Caki2 (cell line): ENCODE measurements at places on chromosomes 11 and 22. TPM values are rescaled to one million over a fixed set of nuclear protein-coding genes. Genes with fewer than 3 reads are reported as not detected.

The MUC6 gene
- total RNA-seq = not detected in 2 replicates

The SMTNL1 gene
- total RNA-seq = not detected in 2 replicates

The RAG1 gene
- 0.41 TPM in 1 of 2 replicates, not detected in the other for total RNA-seq

The INSC gene
- not detected in 2 replicates for total RNA-seq

The KRTAP5-2 gene
- total RNA-seq = not detected in 2 replicates

The ZDHHC24 gene
- total RNA-seq = 10.9 and 52.6 TPM in 2 replicates

The KCNJ11 gene
- 4.7 and 5.3 TPM in 2 replicates for total RNA-seq

The NNMT gene
- total RNA-seq = 66.9 and 89.8 TPM in 2 replicates

The ZBTB16 gene
- not detected in 2 replicates for total RNA-seq

The PGA5 gene
- not detected in 2 replicates for total RNA-seq

The APOA4 gene
- not detected in 2 replicates for total RNA-seq

The TBX10 gene
- not detected in 2 replicates for total RNA-seq

The VPREB1 gene
- total RNA-seq = not detected in 2 replicates

The CDC42EP2 gene
- total RNA-seq = 4.6 TPM in 1 of 2 replicates, not detected in the other

The OR52A1 gene
- total RNA-seq = not detected in 2 replicates

The ADORA2A gene
- total RNA-seq = 6.1 and 15.0 TPM in 2 replicates

The ATP5MG gene
- 126 and 158 TPM in 2 replicates for total RNA-seq

The OR51I1 gene
- total RNA-seq = not detected in 2 replicates
